Motor neuron (in vitro differentiated cells): ENCODE measurements at places on chromosomes 2 and 18.
A peak's percentile ranks its signal among the peaks of the same experiment; 100 is the strongest.

DNA sequence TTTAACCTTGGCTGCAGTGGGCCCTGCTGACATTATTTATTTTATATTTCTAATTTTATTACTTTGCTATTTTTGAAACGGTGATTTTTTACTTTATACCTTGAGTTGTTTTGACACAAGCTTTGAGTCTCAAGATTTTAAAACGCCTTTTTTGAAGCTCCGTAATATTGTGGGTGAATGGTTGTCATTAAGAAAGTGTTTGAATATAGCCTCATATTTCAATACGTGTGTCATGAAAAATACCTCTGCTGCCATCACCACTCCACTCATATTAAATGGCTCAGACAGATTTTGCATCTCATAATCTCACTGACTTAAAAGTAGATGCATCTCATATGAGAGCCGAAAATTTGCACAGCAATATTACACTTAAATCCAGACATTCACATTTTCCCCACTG, 106.6 kb downstream of the CTNNA2 start:
- ATAC-seq: no peak

- no peak for ATAC-seq
These were observed 184.2 kb downstream of the CTIF start for GRCh38 chr18:48723016-48723415.

DNA sequence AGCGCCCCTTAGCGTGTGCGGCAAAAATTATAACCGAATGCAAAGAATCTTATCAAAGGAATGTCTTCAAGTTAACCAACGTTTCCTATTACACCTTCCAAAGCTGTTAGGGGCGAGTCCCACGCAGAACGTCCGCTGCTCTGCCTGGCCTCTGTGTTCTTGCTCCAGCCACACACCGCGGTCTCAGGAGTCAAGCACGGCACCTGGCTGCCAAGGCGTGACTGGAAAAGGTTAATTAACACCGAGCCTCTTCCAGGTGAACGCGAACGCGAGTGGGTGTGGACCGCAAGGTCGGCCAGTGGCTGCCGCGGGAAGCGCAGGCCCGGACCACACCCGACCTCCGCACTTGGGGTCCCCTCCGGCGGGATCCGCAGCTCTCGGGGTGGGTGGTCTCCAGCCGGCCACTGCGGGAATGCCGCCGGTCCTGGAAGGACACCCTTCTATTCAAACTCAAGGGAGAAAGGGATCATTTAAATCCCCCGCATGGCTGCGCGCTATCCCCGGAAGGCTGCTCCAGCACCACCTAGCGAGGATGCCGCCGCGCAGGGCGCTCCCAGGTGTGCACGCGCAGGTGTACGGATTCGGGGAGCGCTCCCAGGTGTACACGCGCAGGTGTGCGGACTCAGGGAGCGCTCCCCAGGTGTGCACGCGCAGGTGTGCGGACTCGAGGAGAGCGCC, 830 bp downstream of the CYB5A start:
- no peak for ATAC-seq

DNA sequence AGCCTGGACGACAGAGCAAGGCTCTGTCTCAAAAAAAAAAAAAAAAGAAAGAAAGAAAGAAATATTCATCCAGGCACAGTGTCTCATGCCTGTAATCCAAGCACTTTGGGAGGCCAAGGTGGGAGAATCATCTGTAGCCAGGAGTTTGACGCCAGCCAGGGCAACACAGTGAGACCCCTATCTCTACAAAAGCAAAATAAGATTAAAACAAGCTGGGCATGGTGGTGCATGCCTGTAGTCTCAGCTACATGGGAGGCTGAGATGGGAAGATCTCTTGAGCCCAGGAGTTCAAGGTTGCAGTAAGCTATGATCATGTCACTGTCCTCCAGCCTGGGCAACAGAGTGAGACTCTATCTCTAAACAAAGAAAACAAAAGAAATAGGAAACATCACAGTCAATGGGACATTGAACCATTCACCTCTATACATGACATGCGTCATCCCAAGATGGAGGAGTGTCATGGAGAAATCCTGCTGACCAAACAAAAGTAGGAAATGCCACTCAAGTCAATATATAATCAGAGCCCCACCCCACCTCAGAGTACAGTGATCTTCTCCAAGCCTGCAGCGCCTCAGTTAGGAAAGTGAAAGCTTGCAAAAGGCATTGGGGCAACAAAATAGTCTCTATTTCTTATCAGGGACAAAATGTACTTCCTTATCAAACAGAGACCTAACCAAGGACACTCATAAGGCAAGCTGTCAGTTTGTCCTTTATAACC, 9.8 kb downstream of the FEV start:
- no peak for ATAC-seq

DNA sequence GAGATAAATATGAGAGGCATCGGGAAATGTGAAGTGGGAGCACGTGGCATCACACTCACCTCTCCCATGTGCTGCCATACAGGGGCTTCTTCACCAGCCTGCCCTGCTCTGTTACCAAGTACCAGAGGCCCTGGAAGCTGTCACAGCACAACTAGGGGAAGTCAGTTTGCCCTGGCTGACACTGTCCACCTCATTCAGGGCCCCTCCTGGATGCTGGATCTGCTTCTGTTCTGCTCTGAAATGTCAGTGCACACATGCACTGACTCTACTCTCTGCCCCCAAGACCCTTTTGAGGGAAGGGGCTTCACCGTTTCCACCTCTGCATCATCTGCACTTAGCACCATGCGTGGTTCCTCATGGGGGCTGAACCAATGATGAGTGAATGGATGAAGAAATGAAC, 311.1 kb downstream of the EN1 start:
- ATAC-seq: no peak

DNA sequence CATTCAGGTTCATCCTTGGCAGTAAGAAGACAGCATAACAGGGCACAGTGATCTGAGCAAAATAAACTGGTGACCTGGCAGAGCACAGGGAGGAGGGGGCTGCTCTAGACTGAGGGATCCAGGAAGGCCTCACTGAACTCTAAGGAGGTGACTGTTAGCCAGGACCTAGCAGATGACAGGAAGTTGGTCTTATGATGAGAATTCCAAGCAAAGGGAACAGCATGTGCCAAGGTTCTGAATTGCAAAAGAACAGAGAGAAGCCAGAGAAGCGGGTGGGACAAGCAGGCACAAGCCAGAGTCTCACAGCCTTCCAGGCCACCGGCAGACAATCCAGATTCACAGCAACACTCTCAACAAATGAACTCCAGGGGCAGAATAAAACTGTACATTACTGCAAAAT, 152.7 kb upstream of the PTPRM start:
- ATAC-seq: no peak

DNA sequence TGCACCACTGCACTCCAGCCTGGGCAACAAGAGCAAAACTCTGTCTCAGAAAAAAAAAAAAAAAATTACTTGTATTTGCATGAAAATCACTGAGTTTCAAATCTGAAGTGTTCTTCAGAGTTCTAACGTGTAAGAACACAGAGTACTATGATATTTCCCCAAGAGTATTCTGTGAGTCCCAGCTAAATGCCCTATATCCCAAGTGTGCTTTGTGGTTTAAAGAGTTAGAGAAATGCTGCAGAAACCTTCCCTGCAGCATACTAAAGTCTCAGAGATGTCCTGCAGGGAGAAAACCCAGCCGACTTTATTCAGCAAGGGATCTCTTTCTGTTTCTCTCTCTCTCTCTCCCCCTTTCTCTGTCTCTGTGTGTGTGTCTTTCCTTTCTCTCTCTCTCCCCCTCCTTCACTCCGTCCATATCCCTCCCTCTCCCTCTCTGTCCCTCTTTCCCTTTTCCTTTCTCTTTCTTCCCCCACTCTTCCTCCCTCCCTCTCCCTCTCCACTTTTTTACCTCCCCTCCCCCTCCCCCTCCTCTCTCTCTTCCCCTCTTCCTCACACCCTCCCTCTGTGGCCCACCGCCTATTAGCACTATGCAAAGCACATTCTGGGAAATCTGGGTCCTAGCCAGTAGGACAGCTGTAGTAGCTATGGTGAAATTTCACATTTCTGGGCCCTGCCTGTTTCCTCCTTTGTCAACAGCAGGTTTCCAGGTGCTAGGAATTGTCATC, 54.2 kb downstream of the ACTR2 start:
- ATAC-seq: peak; percentile 33

DNA sequence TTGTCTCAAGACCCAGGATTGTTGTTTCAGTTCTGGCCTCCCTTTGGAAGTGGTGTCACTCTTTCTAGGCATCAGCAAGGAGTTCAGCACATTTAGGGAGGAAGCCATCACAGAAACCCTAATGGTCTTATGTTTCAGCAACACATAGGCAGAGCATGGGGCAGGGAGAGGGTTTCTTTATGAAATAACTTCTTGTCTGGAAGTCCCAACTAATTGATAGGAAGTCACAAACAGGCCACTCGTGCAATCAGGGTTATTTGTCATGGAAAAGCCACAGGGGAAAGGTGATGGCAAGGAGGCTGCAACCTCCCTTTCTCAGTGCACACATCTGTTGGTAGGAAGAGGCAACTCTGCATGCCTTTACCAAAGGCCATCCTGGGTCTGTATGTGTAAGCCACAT, 103.0 kb downstream of the BCL11A start:
- no peak for ATAC-seq

- no peak for ATAC-seq
These were observed 5.6 kb upstream of the CCDC74B start for GRCh38 chr2:130150181-130151144.

- ATAC-seq: no peak
These were observed 214.4 kb upstream of the DSEL start for GRCh38 chr18:67730886-67731285.

GRCh38 chr2:222418739-222419138, 5.6 kb upstream of the SGPP2 start:
- ATAC-seq: no peak

GRCh38 chr2:45650851-45651414, 542 bp upstream of the PRKCE start:
- ATAC-seq: peak; percentile 82

GRCh38 chr18:45548614-45549013, 66.7 kb upstream of the SLC14A2 start:
- no peak for ATAC-seq

GRCh38 chr18:48191494-48191893, 217.7 kb downstream of the ZBTB7C start:
- ATAC-seq: no peak

- no peak for ATAC-seq
These were observed 65.9 kb downstream of the PHLPP1 start for GRCh38 chr18:62781262-62781661.

DNA sequence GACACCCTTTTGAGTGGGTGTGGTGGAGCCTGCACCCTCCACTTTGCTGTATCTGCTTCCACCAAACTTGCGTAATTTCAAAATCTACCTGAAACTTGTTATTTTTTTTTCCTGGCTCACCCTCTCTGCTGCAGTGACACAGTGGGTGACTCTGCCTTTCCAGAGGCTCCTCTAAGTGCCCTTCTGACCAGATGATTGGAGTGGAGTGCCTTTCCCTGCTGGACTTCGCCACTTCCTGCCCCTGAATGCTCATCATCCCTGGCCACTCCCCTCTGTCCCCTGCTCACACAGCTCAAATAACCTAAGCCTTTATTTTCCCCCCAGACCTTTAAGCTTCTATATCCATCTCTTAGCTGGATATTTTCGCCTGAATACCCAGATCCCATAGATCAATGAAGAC, 777.5 kb upstream of the ID2 start:
- ATAC-seq: no peak

DNA sequence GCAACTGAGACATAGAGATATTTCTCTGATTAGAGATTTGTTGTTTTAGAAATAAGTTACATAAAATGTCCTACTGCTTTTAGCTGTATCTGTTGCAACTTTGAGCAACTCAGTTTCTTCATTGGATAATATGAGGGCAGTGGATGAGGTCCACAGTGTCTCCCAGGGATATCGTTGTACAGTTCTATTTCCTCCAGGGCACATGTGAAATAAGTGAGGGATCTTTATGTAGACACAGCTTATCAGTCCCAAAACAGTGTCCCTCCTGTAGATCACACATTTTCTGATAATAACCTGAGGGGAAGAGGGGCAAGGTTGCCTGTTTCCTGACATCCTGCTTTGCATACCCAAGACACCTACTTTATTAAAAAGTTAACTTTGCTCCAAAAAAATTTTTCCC, 1231.2 kb upstream of the ZEB2 start:
- no peak for ATAC-seq

- ATAC-seq: no peak
These were observed 14.4 kb downstream of the MTHFD2 start for GRCh38 chr2:74212702-74213410.

GRCh38 chr2:40896358-40896757, 444.5 kb upstream of the SLC8A1 start:
- peak; percentile 18 for ATAC-seq

GRCh38 chr2:111668274-111668616, 215.7 kb downstream of the ANAPC1 start:
- ATAC-seq: no peak

- ATAC-seq: no peak
These were observed 111.0 kb upstream of the SALL3 start for GRCh38 chr18:78868330-78869316.

DNA sequence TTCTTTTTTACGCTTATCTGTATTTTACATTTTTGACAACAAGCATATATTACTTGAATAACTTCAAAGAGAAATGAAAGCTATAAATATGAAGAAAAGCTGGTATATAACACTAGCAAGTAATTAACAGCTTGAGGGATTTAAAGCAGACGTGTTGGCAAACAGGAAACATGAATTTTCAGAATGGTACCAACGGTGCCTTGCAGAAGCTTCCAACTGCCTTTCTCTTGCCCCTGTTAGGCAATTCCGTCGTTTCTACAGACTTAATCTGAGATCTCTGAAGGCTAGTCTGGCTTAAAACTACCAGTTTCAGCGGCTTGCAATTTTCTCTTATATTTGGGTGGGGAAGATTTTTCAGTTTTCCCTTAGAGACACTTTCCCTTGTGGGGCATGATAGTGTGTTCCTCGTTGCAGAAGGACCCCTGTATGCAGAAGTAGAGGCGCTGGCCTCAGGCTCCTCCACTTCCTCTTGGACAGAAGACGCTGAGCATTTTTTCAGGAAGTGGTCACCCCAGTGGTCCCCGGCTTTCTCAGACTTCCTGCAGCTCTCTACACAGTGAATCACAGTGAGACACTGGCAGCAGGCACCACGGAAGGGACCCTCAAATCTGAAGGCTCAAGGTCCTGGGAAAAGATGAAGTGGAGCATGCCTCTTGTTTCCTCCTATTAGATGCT, 56.2 kb upstream of the SLC16A14 start:
- no peak for ATAC-seq

- ATAC-seq: peak; percentile 18
These were observed 420 bp downstream of the PIGN start for GRCh38 chr18:62186499-62186773.

- ATAC-seq: no peak
These were observed 62.5 kb downstream of the SLC4A3 start for GRCh38 chr2:219689676-219690628.

DNA sequence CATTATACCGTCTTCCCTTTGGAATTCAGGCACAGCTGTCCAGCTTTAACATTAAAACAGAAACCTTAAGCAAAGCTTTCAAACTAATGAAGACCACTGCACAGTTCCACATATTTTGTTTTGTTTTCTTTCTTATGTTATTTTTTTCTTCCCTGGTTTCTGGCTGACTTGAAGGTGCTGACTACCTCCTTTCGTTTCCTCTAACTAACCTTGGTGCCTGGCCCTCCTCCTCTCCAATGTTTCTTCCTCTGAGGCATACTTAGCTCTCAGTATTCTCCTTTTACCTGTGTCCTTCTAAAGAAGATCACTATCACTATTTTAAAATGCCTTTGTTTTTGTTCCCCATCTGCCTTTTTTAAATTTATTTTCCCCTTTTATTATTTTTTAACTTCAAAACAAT, 433.3 kb upstream of the SPHKAP start:
- ATAC-seq: no peak

- ATAC-seq: peak; percentile 49
These were observed 861.6 kb upstream of the CELF4 start for GRCh38 chr18:38427234-38427633.

- ATAC-seq: no peak
These were observed 104.6 kb upstream of the KLHL29 start for GRCh38 chr2:23280401-23280800.
